ENCODE measurements at places on chromosomes 4 and X. TPM values are rescaled to one million over a fixed set of nuclear protein-coding genes. Genes with fewer than 3 reads are reported as not detected.

The FGF5 gene
- 24.7 TPM for total RNA-seq

The ZFP42 gene
- 0.15 TPM for total RNA-seq

The COX7B2 gene
- total RNA-seq: not detected

The PPP1R2C gene
- not detected for total RNA-seq

The BMP3 gene
- total RNA-seq: under 0.01 TPM

The MAP3K15 gene
- total RNA-seq: under 0.01 TPM

The TEX13D gene
- not detected for total RNA-seq

The GLOD5 gene
- total RNA-seq: not detected

The PDGFC gene
- total RNA-seq: 87.6 TPM

The TMEM175 gene
- 14.8 TPM for total RNA-seq

The CENPU gene
- total RNA-seq: 38.0 TPM

The POU3F4 gene
- not detected for total RNA-seq

The NUP62CL gene
- total RNA-seq: 0.29 TPM

The ABHD18 gene
- total RNA-seq: 5.5 TPM

The ZDHHC15 gene
- total RNA-seq: under 0.01 TPM

The RAB40A gene
- total RNA-seq: under 0.01 TPM

The PITX2 gene
- total RNA-seq: 0.99 TPM

The CFP gene
- total RNA-seq: 0.33 TPM

The FAM184B gene
- total RNA-seq: not detected

All from smooth muscle cell of trachea (primary cell).